Brain (organoid and tissue), 16 donors: ENCODE measurements at places on chromosomes 2 and 18.

DNA sequence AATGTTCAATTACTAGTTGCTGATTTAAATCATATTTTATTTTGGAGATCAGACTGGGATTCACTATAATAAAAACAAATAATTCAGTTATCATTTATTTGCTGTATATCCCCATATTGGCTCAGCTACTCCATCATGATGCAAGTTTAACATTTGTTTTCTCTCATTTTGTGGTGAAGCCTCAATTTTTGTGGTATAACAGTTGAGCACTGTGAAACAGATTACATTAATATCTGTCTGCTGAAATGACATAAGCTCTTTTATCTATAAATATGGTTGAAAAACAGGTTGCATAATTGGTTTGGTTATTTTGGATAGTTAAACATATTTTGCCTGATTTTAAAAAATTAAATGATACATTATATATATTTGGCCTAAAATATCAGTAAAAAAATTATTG, 67.7 kb downstream of the DPP4 start:
- DNase-seq, result no peak

DNA sequence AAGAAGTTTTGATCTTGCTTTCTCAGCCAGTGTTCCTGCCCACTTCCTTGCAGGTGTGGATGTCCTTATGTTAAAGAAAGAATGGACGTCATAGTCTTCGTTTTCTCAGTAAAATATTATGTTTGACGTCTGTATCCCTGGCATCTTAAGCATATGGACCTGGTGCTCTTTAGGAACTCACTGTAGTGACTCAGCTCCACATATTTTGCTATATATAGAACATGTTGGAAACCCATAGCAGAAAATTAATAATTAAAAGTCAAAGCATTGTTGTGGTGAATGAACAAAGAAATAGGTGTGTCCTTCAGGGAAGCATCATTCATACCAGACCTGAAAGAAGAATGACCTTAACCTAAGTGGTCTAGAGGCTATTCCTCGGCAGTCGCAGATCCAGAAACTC, 196.1 kb downstream of the MCFD2 start:
- DNase-seq, result no peak

- DNase-seq, result no peak
These were observed 138.2 kb downstream of the DOK6 start for GRCh38 chr18:69538849-69539248.

DNA sequence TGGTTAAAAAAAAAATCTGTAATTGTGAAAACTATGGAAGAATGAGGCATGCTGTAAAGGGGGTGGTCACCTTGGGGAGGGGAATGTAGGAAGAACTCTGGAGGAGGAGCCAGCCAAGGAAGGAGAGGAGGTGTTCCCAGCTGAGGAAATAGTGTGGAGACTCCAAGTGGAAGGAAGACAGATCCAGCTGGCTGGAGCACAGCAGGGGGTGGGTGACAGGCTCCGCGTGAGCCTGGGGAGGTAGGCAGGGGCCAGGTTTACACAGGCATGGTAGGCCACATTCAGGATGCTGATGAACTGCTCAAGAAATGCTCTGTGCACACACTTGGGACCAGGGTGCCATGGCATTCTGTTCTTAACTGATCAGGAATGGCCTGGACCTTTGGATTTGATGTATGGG, 16.8 kb downstream of the AFF3 start:
- DNase-seq, result no peak

DNA sequence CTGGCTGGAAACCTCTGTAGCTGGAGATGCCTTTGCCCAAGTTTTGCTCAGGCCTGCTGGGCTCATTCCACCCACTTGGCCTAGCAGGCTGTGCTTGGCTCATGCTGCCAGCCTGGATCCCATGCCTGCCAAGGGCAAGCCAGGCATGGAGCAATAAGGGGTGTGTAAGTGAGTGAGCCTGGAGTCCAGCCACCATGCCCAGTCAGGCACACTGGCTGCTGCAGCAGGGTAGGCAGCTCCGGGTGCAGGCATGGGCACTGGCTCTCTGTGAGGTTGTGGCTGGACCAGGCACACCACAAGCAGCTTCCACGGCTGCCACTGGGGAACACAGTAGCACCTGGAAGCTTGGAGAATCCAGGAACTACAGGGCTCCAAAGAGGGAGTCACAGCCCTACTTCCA, 147.7 kb upstream of the HS6ST1 start:
- DNase-seq, result no peak

- DNase-seq, result no peak
These were observed 50.5 kb downstream of the CCDC141 start for GRCh38 chr2:178999476-178999875.

GRCh38 chr18:56276466-56276865, 361.9 kb downstream of the TXNL1 start:
- DNase-seq, result peak; percentile 46

DNA sequence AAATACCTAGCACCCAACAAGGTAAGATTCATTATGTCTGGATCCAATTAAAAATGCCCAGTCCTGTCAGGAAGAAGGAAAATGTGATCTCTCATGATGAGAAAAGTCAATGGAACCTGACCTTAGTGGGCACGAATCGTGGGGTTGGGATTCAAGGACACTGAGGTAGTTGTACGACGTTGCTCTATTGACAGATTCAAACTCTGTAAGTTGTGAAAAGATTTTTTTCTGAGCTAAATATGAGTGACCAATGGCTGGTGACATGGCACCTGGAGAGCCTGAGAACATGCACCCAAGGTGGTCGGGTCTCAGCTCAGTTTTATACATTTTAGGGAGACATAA, 148.2 kb downstream of the NDUFA10 start:
- no peak for DNase-seq

GRCh38 chr2:221107424-221107823, 464.7 kb downstream of the EPHA4 start:
- DNase-seq, result no peak

DNA sequence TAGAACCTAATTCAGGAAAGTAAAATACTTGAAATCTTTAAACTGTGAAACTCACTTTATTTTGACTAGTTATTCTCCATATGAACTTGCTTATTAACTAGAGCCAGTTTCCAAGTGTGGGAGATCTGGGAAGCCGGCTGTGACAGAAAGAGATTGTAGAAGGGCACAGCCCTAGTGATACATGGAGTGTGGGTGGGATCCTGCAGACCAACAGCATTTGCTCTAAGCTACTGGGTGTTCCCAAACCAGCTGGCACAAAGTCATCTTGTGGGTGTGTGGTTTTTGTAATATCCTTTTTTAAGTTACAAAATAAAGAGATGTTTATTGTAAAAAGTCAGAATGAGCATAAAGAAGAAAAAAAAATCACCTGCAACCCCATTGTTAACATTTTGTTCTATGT, 3.4 kb downstream of the DUSP19 start:
- DNase-seq, result no peak

GRCh38 chr2:67050622-67051021, 346.5 kb upstream of the ETAA1 start:
- DNase-seq, result no peak

DNA sequence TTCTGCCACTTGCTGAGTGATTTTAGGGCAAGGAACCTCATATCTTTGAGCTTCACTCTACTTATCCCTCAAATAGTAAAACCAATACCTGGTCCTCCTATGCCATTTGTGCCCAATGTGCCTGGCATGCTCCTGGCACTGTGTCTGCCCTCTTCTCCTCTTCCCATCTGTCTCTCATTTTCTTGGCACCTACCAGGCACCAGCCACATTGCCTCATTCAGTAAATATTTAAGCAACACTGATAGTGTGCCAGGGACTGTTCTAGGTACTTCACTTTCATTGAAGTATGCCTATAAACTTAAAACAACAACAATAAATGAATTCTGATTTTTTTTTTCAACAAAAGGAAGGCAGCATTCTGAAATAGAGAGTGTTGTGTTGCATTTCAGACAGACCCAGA, 15.1 kb upstream of the BOD1L2 start:
- DNase-seq, result peak; percentile 55

- no peak for DNase-seq
These were observed 87.6 kb downstream of the CYRIA start for GRCh38 chr2:16578081-16578480.

DNA sequence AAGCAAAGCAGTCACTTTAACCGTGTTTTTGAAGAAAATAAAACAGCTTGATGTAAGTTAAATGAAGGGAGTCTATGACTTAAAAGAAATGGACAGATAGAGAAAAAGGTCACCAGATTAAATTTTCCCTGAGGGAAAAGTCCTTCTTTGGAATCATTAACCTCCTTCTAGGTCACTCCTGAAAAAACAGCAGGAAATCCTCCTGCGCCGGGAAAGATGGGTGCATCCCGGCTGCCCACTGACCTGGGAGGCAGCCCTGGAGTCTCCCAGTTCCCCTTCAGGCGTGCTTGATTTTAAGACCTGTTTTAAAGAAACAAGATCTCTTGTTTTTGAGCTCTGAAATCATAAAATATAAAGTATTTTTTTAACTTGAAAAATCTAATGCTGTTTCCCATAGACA, 18.4 kb upstream of the ZNF521 start:
- DNase-seq, result no peak

DNA sequence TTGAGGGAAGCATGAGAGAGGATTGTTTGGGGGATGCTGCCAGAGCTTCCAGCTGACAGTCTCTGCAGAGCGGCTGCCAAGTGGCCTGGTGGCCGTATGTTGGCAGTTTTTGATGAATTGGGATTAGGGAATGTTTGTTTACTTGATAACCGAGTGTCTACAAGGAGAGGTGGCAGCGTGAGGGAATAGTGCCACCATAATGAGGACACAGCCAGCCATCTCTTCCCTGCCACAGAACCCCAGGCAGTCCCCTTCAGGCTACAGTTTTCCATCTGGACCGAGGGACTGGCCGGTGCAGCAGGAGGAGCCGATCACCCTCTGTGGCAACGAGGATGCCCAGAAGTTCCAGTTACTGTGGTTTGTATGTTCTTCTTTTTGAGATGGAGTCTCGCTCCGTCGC, 55.2 kb downstream of the TRAPPC12 start:
- peak; percentile 61 for DNase-seq

DNA sequence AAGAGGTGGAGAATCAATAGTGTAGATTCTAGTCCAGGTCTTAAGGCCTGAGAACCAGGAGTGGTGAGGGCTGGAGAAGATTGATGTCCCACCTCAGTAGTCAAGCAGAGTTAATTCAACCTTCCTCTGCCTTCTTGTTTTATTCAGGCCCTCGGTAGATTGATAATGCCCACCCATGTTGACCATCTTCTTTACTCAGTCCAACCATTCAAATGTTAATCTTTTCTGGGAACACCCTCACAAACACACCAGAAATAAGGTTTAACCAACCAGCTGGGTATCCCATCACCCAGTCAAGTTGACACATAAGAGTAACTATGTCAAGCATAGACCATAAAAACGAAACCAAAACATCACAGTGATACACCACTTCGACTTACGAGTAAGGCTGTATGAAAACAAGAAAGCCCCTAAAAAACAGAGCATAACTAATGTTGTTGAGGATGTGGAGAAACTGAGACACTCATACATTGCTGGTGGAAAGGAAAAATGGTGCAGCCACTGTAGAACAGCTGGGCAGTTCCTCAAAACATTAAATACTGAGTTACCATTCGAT, 57.5 kb downstream of the SLC35F5 start:
- DNase-seq, result no peak

DNA sequence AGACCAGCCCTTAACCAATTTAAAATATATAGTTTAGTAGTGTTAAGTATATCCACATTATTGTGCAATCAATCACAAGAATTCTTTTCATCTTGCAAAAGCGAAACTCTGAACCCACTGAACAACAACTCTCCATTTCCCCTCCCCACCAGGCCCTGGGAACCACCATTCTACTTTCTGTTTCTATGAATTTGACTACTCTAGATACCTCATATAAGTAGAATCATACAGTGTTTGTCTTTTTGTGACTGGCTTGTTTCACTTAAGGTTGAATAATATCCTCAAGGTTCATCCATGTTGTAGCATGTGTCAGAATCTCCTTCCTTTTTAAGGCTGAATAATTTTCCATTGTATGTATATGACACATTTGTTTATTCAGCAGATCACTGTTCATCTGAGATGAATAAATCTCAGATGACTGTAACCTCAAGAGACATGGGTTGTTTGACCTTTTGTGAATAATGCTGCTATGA, 8.1 kb upstream of the SOS1 start:
- DNase-seq, result no peak

DNA sequence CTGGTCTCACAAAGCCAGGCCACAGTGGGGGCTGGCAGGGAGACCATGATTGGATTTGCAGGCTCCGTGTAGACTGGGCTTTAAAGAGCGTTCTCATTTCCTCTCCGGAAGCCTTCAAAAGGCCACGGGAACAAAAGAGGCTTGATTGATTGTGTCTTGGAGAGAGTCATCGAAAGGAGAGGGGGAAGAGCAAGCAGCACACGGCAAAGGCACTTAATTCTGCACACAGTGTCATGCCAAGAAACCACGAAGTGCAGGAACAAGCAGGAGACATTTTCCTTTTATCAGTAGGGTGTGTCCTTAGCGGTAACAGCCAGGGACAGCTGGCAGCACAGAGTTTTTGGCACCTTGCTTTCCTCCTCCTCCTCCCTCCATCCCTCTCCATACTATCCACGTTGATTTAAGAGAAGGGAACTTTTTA, 47.7 kb downstream of the GLI2 start:
- DNase-seq, result peak; percentile 48

DNA sequence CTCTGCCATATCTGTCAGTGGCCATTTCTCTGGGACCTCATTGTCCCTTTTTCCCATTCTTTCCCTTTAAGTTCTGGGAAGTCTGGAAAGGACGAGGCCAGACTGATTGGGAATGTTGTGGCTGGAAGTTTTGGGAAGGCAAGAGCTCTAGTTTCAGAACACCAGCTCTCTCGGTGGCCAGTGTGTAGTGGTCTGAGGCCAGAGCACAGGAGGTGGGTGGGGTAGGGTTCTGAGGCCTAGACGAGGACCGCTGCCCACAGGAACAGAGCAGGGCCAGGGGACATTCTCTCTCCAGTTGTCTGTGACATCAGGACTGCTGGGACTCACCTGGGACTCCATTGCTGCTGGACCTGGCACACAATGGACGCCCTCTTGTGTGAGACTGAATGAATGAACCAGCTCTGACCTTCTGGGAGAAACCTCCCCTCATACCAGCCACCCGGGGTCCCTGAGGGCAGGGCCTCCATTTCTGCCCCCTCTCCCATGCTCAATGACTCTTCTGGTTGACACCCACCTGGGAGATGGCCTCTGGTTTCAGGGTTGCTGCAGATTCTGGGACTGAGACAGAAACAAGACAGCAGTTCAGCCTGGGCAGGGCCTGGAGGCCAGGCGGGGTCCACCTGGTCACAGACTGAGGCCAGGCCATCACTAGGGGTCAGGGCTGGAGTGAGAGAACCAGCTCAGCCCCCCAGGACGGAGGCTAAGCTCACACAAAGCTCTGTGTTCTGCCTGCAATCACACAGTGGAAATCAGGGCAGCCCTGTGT, 8.4 kb upstream of the NPPC start:
- DNase-seq, result no peak

DNA sequence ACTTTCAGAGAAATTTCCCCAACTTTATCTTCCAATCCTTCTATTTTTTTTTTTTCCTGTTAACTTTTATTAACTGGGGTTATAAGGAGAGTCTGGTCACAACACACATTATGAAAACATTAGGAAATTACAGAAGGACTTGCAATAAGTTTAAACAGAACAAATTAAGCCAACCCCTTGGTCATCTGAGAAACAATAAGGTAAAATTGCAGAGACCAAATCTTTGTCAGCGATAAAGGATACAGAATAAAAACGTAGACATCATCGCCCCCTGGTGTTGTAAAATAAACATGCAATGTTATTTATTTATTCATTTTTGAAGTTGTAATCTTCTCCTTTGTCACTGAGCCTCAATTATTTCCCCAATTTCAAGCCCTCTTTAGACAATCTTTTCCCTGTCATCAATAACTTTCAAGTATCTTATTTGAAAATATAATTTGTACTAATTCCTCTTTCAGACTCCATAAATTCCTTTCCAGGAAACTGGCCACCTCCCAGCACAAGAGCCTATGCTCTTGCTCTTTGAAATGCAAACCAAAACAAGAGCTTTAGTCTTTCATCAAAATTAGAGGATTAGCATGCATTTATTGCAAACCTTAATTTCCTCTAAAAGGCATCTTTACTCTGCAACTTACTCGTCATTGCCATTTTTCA, 19.5 kb downstream of the G6PC2 start:
- peak; percentile 41 for DNase-seq
